ENCODE measurements at places on chromosomes 6 and 20.

DNA sequence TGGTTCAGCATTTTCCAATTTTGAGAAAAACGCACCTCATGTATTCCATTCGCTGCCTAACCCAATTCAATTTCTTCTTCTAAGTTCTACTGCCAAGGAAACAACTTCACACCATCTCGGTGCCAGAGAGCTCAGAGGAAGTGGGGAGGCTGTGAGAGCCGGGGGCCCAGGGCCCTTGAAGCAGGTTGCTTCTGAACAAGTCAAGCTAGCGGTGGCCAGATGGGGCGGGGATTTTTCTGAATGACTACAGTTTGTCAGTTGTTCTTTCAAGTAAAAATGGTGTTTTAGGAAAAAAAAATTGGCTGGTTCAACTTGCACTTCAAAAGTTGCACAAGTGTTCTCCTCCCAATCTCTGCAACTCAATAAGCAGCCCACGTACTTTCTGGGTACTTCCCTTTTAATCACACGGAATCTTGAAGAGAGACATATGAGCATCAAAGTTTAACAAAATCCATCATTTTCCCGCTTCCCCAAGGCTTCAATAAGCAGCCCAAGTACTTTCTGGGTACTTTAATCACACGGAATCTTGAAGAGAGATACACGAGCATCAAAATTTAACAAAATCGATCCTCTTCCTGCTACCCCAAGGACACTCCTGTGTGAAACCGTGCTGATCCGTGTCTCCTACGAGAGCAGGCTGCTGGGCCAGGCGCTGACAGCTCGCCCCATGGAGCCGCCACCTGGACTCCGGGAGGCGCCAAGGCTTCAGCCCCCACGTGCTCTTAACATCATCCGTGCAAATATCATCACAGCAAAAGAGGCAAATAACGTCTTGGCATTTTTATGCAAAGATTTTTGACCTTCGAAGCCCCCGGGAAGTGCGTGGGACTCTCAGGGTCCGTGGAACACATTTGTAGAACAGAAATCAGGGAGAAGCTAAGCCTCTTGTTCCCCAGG, 186.7 kb upstream of the PDE10A start:
- DNase-seq, result no peak

DNA sequence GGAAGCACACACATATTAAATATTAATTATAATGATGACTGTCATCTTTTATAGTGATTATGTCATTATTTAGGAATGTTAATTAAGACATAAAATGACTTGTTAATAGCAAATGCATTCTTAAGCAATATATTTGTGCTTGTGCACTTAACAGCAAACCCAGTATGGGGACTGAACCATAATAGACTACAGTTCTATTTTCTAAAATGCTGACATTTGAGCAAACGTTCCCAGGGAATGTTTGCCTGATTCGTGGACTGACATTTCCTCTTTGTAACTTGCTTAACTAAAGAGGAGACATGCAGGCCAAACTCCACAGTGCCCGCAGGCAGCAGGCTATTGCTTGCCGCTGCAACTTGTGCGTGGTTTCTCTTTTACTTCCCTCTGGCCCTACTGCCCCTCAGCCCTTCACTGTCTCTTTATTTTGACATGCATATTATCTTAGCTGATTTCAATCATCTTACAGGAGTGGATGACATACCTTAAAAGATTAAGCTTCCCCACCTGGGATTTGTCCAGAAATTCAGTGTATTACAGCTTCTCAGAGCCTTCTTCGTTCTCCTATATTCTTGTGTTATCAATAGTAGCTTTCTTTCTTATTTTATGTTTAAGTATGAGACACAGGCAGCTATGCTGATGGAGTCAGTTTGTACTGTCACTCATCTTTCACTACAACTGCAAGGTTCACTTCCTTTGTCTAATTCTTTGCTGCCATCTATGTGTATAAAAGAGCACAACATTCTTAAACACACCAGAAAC, 141.5 kb downstream of the GMDS start:
- DNase-seq, result peak; percentile 62

DNA sequence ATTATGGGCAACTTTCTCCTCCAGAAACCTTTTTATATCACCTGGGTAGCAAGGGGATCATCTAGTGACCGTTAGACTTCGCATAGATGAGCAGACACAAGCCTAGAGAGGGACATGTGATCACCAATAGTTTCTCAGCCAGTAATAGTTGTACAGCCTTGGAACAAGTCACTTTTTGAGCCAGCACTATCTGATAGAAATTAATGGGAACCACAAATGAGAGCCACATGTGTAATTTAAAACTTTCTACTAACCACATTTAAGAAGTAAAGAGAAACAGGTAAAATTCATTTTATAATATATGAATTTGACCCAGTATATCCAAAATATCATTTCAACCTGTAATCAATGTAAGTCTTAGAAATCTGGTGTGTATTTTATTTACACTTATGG, 592 bp upstream of the CTNNBL1 start:
- DNase-seq, result peak; percentile 33

DNA sequence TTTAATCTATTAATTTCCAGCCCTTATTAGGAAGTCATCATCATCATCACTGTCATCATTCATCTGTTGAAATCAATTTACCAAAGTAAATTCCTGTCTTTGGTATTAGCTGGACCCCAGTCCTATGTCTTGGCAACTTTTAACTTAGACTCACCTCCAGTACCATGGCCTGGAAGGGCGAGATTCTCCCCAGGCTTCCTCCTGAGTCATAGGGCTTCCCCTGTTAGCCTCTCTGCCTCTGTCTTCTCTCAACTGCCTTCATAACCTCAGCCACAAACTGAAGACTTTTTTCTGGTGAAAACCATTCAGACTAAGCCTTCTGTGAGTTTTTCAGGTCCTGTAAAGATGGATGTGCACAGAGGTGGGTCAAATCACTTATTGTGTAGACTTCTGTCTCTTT, 95.0 kb downstream of the NKAIN2 start:
- DNase-seq, result no peak

DNA sequence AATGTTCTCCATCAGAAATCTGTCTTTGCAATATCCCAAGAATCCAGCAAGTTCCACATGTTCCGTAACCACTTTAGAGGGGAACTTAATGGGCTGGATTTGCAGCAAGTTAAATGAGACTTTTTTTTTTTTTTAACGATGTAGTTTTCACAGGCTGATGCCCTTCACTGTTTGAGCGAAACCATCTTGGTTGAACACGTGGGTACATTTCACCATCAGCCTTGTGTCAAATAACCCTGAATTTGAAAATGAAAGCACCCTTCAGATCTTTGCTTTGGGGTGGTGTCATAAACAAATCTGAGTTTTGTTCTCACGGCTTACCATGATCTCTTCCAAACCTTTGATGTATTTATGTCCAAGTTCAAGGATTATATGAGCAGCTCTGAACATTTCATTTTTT, 73.7 kb upstream of the EXOC2 start:
- no peak for DNase-seq

- DNase-seq, result peak; percentile 56
Observed at GRCh38 chr6:65760285-65760684, 53.3 kb upstream of the EYS start.

- no peak for DNase-seq
Observed at GRCh38 chr6:130159956-130160355, 62.8 kb downstream of the SAMD3 start.

- DNase-seq, result no peak
Observed at GRCh38 chr6:137581019-137581707, 87.0 kb upstream of the OLIG3 start.

DNA sequence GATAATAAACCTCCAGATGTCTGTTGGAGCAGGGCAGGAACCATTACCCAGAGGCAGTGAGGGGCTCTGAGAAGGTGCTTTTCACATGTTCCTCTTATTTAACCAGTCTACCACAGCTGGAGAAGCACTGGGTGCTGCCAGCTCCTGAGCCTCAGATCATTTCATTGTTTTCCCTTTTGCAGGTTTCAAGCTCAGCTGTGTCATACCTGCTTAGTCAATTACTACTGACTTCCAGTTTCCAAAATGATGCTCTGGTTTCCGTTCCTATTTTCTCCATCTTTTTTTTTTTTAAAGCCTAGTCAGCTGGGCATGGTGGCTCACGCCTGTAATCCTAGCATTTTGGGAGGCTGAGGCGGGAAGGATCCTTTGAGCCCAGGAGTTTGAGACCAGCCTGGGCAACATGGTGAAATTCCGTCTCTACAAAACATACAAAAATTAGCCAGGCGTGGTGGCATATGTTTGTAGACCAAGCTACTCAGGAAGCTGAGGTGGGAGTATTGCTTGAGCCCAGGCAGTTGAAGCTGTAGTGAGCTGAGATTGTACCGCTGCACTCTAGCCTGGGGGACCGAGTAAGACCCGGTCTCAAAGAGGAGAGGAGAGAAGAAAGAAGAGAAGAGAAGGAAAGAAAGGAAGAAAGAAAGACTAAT, 6.7 kb downstream of the FLOT1 start:
- DNase-seq, result no peak

GRCh38 chr6:137860394-137861005, 6.6 kb upstream of the TNFAIP3 start:
- no peak for DNase-seq

GRCh38 chr6:35260591-35261570, 1.3 kb downstream of the ZNF76 start:
- DNase-seq, result no peak

DNA sequence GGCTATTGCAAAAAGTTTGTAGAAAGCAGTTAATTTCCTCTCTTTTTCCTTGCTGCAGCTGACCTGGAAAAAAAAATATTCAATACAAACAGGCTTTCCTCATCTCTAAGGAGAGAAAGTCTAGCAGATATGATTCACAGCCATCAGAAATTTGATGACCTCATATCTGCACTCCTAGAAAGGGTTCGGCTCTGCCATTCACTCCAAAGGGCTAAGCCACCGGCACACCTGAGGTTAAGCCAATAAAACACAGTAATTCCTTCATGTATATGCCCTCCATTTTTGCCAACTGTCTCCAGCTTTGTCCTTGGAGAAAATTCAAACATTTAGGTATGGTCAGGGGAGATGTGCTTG, 18.7 kb upstream of the LY86 start:
- peak; percentile 11 for DNase-seq

DNA sequence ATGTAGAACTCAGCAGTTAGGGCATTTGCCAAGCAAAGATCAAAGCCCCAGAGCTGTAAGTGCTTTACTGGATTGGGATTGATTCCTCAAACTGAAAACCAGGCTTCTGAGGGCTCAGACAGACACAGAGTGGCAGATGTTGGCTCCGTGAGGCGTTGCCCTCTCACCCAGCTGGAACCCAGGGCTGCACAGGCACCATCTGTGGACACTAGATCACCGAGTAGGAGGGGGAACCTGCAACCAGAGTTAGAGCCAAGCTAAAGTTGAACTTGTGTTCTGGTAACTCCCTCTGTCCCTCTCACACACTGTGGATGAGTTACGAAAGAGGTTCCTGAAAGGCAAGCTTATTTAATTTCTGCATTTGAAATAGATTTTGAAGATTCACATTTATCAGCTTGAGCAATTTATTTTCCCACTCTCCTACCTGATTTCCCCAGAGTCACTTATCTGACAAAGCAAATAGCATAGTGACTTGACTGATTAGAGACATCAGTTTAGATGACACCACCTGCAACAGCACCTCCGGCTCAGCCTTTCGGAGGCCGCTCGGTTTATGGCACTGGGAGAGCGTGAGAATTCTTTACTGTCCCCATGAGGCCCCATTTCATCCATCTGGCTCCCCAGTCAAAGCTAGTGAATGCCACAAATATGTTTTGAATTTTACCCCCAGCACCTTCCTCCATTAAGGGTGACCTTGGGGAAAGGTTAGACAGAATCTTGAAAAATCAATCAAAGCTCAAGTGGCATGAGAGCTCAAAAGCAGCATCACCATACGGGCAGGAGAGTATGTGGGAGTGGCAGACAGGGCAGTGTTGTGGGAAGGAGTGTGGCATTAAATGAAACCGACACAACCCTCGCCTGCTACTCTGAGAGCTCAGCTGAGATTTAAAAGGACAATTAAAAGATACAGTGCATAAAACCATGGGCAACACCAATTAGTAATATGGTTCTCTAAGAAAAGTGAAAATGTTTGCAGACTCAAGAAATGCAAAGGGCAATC, 48.5 kb downstream of the RPF2 start:
- DNase-seq, result no peak

DNA sequence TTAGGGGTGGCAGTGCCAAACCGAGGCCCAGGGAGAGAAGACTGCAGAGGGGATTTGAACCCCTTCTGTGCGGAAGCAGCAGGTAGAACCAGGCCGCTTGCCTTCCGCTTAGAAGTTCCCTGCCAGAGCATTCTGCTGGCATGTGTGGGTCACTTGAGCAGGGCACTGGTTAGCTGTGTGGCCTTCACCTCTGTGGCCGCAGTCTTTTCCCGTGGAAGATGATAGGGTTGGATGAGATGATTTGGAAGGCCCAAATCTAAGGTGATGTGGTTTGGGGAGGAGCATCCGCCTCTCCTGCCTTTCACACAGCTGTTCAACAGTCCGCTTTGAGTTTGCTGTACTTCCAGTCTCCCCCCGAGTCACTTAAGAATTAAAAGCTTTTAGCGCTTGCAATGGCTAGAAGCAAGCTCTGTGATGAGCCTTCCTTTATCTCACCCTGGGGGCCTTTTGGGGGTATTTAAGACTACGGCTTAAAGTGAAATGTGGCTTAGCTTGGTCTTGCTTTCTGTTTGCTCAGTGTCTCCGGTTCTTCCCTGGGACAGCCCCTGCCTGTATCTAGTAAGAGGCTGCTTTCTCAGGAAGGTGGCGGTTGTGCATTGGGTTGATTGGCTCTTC, 743 bp downstream of the CMTR1 start:
- peak; percentile 1 for DNase-seq

DNA sequence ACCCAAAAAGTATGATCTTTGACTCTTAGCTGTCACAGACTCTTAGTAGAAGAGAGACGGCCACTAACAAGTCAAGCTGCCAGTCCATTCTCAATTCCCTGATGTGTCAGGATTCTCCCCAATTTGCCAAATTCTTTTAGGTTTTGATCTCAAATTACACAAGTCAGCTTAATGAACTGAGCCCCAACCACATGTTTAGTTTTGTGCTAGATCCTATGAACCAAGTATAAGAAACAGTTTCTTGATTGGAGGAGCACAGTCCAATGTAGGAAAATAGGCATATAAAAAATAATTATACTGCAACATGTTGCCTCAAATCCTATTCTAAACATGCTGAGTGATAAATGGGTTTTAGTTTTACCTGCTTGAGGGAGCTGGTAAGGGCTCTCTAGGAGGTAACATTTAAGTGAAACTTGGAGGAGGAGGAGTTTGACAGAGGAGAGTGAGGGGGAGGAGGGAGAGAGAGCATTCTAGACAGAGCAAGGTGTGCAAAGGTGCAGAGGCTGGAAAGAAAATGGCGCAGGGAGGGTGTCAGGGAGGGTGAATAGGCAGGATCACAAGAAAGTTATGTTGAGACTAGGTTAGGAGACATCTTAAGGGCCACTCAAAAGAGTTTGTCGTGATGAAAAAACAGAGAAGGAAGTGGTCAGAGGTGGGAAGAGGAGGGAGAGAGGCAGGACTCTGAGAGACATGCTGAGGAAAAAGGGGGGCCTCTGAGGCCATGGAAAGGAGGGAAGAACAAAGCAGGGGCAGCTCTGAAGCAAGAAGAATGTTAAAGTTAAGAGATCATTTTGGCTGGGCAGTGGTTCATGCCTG, 22.8 kb upstream of the FAM83C start:
- no peak for DNase-seq

DNA sequence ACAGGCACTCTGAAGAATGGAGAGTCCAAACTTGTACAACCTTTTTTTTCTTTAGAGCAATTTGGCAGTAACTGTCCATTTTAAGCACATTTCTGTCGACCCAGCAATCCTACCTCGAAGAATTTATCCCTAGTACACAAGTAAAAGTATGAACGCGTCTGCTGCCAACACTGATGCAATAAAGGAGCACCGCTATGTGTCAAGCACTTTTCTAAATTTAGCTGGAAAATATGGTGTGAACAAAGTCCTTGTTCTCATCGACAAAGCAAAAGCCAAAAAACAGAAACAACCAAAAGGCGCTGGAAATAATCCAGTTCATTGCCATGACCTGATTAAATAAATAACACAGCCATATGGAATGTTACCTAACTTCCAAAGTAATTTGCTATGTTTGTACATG, 1.1 kb downstream of the DPM1 start:
- no peak for DNase-seq

All from SW480 (cell line).